ENCODE measurements at places on chromosomes 2 and 18.

GRCh38 chr2:204545861-204546735 lies 823 bp downstream of the PARD3B start:
- peak; percentile 9 for DNase-seq

DNA sequence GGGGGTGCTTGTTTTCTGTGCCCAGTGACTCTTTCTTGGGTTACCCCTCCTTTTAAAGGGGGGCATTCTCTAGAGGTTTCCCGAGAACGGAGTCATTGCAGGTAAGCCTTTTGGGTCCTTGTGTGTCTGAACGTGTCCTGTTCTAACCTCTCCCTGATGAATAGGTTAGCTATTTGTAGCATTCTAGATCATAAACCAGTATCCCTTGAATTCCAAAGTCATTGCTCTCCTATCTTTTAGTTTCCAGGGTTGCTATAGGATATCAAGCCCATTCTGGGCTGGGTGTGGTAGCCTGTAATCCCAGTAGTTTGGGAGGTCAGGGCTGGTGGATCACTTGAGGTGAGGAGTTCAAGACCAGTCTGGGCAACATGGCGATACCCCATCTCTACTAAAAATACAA lies 65.9 kb upstream of the YWHAQ start:
- DNase-seq = no peak

DNA sequence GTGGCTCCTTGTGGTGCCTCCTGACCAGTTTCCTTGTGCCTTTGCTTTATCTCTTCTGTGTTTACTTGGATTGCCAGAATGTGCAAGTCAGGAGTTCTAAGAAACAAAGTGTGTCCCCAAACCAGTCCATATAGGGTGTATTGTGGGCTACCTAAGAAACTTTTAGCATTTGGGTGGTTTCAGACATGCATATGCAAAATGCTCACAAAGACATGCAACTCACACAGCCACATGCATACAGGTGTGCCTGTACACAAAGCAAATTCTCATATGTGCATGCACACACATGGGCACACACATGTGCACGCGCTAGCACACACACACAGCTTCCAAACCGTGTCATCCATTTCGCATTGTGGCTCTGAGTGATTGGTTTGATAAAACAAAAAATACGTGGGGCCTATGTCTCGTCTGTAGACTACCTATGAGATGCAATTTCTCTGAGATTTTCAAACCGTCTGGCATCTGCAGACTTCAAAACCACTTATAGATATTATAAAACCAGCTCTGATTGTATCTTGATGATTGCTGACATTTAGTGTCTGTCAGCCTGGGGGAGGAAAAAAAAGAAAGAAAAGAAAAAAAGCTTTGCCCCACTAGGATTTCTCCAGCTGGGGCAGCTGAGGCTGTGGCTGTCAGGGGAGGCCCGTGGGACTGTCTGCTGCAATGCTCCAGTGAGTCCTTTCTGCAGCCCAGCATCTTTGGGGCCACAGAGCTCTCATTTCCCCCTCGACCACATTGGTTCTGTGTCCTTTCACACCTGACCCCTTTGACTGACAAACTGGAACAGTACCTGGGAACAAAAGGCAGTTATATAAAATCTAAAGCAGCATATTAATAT lies 556.1 kb downstream of the CMPK2 start:
- no peak for DNase-seq

DNA sequence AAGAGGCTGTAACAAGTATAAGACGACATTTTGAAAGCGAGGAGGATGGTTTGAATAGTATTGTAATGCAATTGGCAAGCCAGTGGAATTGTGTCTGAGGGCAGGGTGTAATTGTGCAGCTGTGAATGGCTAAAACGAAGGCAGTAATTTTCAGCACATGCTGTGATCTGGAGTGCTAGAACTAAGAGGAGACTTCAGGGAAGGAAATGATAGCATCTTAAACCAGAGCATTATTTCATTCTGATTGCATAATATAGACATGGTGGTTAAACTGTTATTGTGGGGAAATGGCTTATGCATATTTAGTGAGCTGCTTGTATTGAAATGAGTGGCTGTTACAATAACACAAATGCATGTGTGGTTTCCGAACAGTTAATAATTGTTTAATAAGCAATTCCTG lies 36.3 kb downstream of the THSD7B start:
- no peak for DNase-seq

- no peak for DNase-seq
Measured at GRCh38 chr2:207091176-207091575, 74.6 kb downstream of the KLF7 start.

DNA sequence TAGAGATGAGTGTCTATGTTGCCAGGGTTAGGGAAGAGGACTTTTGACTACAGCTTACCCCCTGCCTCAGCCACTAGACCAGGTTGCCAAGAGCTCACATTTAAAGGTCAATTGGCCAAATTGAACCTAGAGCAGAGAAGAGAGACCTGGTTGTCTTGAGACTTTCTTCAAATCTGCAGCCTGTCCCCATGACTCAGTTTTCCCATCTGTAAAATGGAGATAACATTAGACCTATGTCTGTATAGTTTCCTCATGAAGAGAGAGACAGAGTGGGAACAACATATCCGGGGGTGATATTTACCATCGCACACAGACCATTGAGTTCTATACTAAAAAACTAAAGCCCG lies 1.6 kb upstream of the LIPG start:
- no peak for DNase-seq

DNA sequence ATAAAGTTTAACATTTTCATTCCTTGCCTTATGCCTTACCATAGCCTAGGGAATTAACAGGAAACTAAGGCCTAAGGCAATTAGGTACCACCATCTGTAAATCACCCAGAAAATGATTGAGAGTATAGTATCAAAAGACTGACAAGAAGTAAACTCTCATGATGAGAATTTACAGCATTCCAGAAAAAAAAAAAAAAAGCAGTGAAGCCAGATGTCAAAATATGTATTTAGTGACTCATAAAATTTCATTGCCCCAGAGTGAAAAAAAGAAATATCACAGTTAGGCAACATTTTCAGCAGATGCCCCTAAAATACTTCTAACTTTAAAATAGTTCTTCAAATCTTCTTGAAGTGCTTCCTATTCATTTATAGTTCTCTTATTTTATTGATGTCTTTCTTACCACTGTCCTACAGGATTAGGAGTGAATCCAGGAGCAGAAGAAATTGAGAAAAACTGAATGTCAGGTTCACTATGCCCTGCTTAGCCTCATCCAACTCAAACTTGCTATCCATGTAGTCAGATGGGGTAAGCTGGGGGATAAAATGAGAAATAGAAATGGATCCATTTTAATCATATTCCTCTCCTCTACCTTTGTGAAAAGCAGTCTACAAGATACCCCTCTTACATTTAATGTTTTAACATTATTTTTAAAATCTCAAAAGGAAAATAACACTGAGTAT lies 57.3 kb upstream of the TANK start:
- no peak for DNase-seq

DNA sequence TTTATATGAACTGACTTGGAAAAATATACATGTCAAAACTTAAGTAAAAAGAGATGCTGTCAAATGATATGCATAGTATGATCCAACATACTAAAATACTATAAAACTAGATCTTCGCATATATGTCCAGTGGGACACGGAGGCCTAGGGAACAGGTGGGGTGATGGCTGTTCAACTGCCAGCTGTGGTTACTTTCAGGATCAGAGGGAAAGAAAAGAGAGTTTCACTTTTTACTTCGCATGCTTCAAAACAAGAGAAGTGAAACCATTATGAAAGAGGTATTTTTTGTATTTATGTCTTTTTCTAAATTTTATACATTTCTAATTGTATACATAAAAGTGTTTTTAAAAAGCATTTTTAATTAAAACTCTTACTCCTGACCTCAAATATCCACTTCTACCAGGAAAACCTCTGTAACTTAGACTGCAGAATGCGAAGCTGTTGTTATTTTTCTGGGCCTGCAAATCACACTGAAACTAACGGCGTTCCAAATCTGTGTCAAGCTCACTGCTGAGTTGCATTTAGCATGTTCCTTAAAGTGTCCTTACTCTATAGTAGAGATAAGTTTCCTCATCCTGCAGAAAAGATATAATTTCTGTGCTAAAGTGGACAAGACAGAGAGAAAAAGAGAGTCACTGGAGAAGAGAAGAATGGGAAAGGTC lies 97.8 kb upstream of the SLC35G4 start:
- DNase-seq = no peak

DNA sequence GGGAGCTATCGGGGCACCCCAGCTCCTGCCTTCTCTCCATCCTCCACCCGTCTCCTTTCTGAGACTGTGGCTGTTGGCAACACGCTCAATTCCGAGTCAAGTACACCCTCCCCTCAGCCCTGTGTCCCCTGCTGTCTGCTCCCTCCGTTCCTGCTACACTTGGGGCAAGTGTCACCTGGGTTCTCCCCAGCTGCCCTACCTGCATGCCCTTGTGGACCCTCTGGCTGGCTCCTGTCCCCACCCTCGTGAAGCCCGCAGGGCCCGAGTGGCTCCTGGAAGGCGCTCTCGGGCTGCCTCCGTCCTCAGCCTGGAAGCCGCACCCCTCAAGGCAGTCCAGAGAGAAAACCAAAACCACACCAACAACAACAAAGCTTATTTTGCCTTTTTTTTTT lies 33.9 kb downstream of the PDIA6 start:
- DNase-seq = no peak

- DNase-seq = no peak
Measured at GRCh38 chr18:47149457-47150028, 757 bp downstream of the HDHD2 start.

GRCh38 chr2:240615820-240616547 lies 9.3 kb upstream of the GPR35 start:
- DNase-seq = peak; percentile 2

GRCh38 chr18:39313992-39314391 lies 1748.4 kb upstream of the CELF4 start:
- no peak for DNase-seq

DNA sequence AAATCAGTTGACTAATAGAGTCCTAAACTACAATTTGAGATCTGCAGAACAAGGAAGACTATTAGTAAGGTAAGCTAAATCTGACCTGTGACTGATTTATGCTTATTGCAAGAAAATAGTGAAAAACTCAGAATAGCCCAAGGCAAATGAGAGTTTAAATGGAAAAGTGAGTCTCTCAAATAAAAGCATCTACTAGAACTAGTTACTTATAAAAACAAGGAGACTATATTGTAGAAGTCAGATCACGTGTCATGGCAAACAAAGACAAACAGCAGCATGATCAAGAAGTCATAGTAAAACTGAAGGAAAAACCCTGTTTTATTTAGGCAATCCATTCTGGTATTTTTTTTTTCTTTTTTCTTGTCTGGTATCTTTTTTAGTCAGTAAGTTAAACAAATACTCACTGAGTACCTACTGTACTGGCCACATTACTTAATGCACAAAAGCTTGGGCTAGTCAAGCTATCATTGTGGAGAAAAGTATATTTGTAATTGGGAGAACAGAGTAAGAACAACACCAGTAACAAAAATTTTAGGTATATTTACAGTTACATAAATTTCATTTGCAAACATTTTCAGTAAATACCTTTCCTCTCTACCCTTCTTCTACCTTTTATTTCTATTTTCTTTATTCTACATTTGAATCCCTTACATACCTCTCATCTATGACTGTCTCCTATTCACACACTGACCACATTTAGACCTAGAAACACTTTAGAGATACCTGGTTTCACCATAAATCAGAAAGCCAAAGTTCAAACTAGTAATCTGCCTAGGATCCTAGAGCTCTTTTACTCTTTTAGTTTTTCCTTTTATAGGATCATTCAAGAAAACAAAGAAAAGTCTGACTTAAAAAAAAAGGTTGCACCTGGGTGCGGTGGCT lies 23.7 kb downstream of the CCDC88A start:
- no peak for DNase-seq

DNA sequence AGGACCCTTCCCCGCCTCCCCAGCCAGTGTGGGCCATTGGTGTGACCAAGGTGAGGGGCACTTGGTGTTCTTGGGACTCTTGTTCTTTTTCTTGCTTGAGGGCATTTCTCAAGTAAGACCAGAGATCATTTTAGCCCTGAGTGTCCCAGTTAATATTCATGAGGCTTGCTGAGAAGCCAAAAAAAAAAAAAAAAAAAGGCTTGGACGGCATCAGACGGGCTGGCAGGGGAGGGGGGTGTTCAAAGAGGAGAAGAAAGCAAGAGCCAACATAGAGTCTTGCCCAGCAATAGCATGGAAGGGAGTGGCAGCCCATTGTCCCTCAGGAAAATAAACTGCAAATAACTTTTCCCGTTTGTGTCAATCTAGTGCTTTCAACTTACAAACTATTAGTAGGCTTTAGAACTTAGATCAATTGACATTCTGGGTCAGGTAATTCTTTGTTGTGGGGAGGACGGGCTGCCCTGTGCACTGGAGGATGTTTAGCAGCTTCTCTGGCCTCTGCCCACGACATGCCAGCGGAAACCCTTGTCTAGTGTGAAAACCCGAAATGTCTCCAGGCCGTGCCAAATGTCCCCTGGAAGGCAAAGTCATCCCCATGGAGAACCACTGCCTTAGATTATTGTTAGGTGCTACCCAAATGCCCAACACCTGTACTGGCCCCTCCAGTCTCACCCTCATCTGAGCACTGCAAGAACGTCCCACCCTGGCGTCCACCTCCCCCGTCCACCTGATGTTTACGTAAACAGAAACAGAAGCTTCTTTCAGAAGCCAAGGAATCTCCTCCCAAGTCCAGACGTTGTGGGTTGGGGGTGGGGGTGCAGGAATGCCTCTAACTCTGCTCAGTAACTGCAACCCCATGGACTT lies 163.4 kb downstream of the BCL2 start:
- DNase-seq = no peak

DNA sequence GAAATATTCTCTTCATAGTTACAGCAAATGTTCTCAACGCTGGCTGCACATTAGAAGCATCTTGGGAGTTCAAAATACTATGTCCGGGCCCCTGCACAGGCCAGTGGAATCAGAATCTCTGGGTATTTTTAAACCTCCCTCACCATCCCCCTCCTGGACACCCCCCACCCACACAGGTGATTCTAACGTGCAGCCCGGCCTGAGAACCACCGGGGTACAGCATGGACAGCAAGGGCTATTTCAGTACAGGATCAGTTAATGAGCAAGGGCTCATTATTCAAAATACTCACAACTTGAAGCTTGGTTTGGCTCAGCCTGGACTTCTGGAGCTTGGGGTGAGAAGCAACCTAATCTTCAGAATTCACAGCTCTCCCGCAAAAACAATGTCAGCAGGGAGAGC lies 31.4 kb downstream of the INO80C start:
- no peak for DNase-seq

DNA sequence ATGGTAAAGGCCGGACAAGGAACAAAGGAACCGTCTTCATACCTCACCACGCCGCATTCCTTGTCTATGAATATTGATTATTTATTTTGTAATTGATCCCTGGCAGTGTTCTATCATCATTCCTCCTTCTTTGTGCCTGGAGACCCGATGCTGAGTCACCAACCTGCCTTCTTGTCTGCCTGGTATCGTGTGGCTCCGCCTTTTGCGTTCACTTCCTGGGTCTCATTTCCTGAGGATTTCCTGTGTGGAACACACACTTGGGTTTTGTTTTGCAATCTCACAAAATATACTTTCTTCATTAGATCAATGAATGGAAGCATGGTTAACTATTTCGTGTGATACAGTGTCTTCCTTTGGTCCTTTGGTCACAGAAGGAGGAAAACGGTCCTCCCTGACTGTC lies 95.5 kb upstream of the SNTG2 start:
- no peak for DNase-seq
